Stimulated activated CD4-positive, alpha-beta T cell treated with anti-CD3 and anti-CD28 coated beads, Interleukin-1b, Interleukin-23, amount 100 ng/mL, for 24 hours (primary cell): ENCODE measurements at places on chromosomes 16 and 17.

GRCh38 chr17:79361873-79362771 is 248.7 kb downstream of the RBFOX3 start:
- no peak for DNase-seq

DNA sequence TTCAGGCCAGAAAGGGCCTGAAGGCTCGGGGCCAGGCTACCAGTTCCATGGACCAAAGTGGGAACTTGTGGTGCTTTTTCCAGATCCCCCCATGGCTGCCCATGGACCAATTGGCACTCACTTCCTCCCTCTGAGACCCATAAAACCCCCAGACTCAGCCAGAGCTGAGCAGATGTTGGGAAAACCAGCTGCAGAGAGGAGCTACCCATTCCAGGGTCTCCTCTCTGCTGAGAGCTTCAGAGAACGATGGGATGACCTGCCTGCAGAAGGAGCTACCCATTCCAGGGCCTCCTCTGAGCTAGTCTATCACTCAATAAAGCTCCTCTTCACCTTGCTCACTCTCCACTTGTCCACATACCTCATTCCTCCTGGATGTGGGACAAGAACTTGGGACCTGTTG is 52.2 kb upstream of the MED9 start:
- no peak for DNase-seq

DNA sequence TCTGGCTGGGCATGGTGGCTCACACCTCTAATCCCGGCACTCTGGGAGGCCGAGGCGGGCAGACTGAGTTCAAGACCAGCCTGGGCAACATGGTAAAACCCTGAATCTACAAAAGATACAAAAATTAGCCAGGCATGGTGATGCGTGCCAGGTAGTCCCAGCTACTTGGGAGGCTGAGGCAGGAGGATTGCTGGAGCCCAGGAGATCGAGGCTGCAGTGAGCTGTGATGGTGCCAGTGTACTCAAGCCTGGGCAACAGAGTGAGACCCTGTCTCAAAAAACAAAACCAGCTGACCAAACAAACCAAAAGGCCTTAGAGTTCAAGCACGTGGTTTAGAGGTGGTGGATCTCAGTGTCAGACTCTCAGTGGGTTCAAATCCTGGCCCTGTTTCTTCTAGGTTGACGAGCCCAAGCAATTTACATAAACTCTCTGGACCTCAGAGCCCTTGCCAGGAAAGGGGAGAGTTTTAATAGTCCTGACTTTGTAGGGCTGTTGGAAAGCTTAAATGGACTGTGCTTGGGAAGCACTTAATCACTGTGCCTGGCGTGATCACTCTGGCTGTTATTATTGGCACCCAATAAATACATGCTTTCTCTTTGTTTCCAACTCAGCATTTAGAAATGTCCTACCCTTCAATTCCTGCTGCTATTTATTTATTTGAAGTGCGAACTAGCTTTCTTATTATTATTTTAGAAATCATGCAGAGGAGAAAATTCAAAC is 44.7 kb downstream of the ABCC1 start:
- DNase-seq, result no peak

- no peak for DNase-seq
Measured at GRCh38 chr16:959232-960040, 11.3 kb downstream of the LMF1 start.

DNA sequence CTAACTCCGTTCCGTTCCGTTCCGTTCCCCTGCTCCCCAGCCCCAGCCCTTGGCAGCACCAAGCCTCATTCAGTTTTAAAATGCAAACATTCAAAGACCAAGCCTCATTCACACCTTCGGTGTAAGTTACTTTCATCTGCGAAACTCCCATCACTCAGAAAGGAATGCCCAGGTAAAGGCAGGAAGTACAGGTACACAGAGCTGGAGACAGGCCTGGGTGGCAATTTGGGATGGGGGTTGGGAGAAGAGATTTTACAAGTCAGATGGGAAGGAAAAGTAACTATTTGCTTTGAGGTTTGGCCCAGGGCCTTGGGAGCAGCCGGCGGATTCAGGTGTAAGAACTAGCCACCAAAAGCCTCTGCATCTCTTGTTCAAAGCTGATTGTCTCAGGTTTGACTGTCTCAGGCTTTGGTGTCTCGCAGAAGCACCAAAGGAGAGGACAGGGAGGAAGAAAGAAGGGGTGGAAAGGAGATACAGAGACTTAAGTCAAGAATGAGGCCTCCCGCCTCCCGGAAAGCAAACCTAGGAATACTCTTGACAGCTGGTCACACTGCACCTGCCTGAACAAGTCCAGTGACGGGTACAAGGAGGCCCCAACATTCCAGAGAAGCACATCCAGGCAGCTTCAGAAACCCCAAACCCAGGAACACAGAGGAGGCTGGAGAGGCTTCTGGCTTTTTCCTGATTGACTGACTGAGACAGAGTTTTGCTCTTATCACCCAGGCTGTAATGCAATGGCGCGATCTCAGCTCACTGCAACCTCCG is 54.7 kb downstream of the NXN start:
- DNase-seq, result no peak

GRCh38 chr16:27595993-27596392 is 46.0 kb downstream of the KATNIP start:
- no peak for DNase-seq

GRCh38 chr16:73058221-73058615 is 10.3 kb upstream of the ZFHX3 start:
- DNase-seq, result no peak

DNA sequence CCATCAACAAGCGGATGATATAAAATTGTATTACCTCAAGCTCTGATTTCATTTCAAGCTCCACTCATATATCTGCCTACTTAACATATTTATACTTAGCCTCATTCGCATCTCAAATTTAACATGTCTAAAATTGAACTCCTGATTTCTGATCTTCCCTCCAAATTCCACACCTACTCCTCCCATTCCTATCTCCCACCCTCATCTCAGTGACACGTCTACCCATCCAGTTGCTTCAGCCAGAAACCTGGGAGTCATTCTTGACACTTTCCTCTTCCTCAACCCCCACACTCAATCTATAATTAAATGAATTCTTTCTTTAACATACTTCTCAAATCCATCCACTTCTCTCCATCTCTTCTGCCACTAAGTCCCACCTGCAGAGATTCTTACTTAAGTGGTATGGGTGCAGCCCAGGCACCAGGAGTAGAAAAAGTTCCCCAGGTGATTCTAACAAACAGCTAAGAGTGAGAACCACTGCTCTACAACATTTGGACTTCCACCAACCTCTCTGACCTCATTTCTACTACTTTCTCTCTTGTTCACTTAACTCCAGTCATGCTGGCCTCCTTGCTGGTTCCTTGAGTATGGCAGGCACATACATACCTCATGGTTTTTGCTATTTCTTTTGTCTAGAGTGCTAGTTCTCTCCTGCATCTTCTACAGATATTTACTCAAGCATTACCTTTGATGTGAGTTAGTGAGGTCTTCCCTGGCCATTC is 18.1 kb downstream of the SPOP start:
- DNase-seq, result no peak

- no peak for DNase-seq
Measured at GRCh38 chr17:27049104-27049784, 244.7 kb upstream of the WSB1 start.
